ENCODE measurements at places on chromosomes 3 and 15. TPM values are rescaled to one million over a fixed set of nuclear protein-coding genes. Genes with fewer than 3 reads are reported as not detected.

- DNase-seq = no peak
These were observed 244.8 kb downstream of the PLCL2 start for GRCh38 chr3:17129556-17129955.

- no peak for DNase-seq
These were observed 5.6 kb upstream of the NCEH1 start for GRCh38 chr3:172716476-172716875.

- DNase-seq = peak; percentile 48
These were observed 161.3 kb upstream of the SLC2A2 start for GRCh38 chr3:171187706-171188290.

DNA sequence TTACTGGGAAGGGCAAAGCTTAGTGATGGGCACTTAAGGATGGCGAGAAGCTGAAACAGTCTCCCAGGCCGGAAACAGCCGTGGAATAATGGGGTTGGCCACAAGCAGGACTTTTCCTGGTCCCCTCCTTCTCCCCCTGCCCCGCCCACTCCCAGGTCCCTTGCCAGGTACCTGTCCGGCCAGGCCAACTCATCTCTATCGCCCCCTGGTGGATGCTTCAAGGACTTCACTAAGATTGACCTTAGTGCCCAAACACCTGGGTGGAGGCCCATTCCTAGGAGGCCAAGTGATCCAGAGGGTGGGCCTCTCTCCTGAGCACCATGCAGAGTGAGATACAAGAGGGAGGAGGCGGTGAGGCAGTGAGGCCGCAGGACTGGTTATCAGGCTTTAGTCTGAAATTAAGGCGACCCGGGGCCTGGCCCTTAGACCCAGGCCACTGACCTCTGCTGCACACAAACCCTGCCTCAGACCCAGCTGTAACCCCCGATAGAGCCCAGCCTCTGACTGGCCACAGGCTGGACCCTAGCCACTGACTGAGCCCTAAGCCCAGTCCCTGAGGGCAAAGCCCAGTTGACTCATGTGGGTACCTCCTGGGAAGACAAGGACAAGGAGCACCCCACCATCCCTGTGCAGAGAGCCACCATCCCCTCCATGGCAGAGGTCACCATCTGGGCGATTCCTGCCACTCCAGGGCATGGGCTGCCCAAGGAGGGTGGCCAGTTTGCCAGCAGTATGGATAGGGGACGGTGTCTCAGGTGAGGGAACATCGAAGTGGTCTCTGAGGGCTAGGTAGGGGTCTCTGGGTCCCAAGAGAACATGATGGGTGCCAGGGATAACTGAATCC is 37.6 kb downstream of the VIPR1 start:
- no peak for DNase-seq

DNA sequence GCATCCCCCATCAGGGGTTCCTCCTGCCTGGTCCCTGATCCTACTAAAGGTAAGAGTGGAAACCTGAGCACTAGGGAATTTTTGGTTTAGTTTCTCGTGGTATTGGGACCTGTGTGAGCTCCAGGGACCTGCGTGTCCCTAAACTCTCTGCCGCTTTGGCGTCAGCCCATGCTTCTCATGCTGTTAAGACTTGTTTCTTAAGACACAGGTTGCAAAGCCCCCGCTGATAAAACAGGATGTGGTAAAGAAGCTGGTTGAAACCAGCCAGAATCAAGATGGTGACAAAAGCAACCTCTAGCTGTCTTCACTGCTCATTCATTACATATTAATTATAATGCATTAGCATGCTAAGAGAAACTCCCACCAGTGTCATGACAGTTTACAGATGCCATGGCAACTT is 64.6 kb downstream of the LYZL4 start:
- no peak for DNase-seq

DNA sequence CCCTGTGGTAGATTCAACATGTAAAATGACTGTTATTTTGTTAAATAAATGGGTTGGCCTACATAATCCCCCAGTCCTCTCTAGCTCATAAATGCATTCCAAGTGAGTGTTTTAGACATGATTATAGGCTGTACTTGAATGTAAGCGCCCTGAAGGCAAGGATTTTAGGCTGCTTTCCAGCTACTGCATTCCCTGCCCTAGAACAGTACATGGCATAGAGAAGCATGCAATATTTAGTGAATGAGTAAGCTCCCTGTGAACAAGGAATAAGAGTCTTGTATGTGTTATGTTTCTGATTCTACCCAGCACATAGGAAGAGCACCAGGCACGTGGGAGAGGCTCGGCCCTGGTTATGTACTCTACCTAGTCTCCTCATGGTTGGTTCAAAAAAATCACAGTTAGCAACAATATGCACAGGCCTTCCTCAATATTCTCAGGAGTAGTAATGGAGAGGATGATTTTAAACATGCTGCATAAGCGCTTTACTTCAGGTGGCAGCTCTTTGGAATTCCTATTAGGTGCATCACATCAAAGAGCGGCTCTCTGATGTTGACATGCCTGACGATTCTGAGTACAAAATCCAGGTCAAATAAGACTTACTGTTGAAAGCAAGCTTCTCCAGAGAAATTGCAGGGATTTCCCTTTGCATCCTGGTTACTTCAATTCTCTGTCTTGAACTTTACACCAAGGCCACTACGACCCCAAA is 456.6 kb downstream of the MAGI1 start:
- no peak for DNase-seq

RBP2 gene
- total RNA-seq = not detected

DNA sequence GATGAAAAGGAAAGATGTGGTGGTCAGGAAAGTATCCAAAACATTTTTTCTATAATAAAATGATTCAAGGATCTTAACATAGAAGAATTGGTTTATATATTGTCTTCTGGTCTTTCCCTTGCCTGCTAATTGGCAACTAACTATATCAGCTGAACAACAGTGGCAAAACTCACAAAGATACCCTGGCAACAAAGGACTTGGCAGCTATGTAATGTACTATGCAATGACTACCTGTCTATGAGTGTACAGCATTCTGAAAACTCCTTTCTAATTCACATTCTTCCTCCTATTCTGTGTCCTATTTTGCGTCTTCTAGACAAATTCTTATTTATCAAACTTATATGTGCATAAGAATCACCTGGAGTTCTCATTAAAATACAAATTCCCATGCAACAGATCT is 15.7 kb upstream of the SERPINI2 start:
- no peak for DNase-seq

SEMA6D gene
- total RNA-seq = 18.3 TPM

SAMMSON gene
- not detected for total RNA-seq

FHIT gene
- total RNA-seq = not detected

MYRIP gene
- not detected for total RNA-seq

TM4SF4 gene
- total RNA-seq = 1.6 TPM

GRCh38 chr3:80643421-80643820 is 875.6 kb upstream of the ROBO1 start:
- DNase-seq = no peak

GRCh38 chr15:38536201-38536676 is 28.4 kb downstream of the RASGRP1 start:
- peak; percentile 96 for DNase-seq

GRCh38 chr3:140822401-140823047 is 119.1 kb upstream of the SLC25A36 start:
- DNase-seq = no peak

TUBGCP5 gene
- total RNA-seq = 20.0 TPM

C3orf85 gene
- total RNA-seq = not detected

- no peak for DNase-seq
These were observed 904.1 kb downstream of the OTOL1 start for GRCh38 chr3:162400697-162401096.

DNA sequence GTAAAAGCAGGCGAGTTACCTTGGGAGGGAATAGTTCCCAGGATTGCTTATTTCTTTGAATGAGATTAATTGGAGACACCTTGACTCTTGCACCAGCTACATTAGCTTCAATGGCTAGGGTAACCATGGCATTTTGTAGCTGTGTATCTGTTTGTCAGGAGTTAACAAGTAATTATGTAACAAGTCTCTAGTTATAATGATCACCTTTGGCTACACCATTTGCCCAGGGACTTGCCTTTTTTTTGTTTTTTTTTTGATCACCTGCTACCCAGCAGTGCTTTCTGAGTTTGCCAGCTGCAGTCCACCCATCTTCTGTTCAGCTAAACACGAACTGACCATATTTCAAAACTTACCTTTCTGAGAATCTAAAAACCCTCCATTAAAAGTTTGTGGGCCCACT is 2.2 kb downstream of the MED12L start:
- no peak for DNase-seq

GTPBP8 gene
- total RNA-seq = 19.4 TPM

GRCh38 chr15:58463815-58464650 is 32.2 kb downstream of the LIPC start:
- peak; percentile 73 for DNase-seq

CSPG4 gene
- total RNA-seq = 12.4 TPM

DNA sequence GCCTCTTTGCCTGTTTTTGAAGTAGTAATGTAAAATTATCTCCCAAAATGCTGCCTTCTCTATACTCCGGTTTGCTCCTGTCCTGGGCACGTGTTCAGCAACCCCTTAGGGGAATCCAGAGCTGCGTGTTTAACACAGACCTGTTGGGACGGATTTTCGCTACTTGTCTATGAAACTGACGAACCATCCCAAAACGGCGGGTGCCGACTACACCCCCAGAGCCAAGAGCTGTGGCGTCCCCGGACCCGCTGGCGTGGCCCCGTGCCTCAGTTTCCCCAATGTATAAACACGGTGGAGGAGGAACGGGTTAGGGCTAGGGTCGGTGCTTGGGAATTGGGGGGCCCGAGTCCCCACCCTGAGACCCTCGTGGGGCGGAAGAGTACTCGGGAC is 473 bp downstream of the FHIT start:
- DNase-seq = no peak

ARNT2 gene
- total RNA-seq = 14.7 TPM

LRTM1 gene
- not detected for total RNA-seq

DNA sequence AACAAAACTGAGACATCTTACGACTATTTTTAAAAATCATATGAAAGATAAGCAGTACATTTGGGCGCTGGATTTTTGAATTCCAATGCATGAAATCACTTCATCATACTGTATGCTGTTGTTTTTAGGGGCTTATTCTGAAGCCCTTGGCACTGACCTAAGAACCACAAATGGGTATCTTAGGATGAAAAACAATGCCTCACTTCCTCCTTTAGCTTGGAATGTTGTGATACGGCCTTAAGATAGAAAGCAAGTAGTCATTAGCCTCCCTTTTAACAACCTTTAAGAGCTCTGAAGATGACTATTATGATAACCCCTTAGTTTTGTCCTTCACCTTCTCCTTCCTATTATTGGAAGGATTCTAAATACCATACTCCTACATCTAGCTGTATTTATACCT is 289.8 kb downstream of the ARPP21 start:
- DNase-seq = peak; percentile 18

All from IMR-90 (cell line).